ENCODE measurements at places on chromosomes 1 and 21.

- DNase-seq, result no peak
Observed at GRCh38 chr1:208084764-208085163, 159.4 kb downstream of the PLXNA2 start.

GRCh38 chr1:195709821-195710220, 898.4 kb downstream of the KCNT2 start:
- DNase-seq, result no peak

GRCh38 chr1:228825840-228826484, 90.7 kb downstream of the RHOU start:
- DNase-seq, result no peak

GRCh38 chr1:38187552-38187951, 141.0 kb upstream of the POU3F1 start:
- DNase-seq, result no peak

DNA sequence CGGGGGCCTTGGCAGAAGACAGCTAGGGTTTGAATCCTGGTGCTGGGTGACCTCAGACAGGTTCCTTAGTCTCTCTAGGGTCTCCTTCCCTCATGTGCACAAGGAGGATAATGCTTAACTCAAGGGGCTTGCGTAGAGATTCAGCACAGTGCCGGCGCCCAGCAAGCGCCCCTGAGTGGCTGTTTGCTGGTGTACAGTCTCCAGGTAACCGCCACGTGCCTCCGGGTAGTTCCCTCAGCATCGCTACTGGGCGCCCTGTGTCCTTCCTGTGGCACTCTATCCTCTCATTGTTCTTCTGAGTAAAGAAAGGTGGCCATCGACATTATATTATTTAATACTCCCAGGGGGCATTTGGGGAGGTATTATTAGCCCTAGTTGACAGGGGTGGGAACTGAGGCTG, 80.9 kb downstream of the NENF start:
- DNase-seq, result no peak

GRCh38 chr1:67582625-67583461, 102.2 kb upstream of the GADD45A start:
- DNase-seq, result no peak

- DNase-seq, result no peak
Observed at GRCh38 chr1:71809085-71809484, 473.3 kb downstream of the NEGR1 start.
